ENCODE measurements at places on chromosomes 12 and 14. TPM values are rescaled to one million over a fixed set of nuclear protein-coding genes. Genes with fewer than 3 reads are reported as not detected.

Gene HOXC4
- 0.16 TPM for total RNA-seq

Gene CRIP1
- total RNA-seq = 6.2 TPM

Gene FAM90A1
- total RNA-seq = not detected

Gene C1QL4
- total RNA-seq = 0.09 TPM

Gene CLEC4C
- not detected for total RNA-seq

Gene CD4
- 0.17 TPM for total RNA-seq

Gene GRIP1
- not detected for total RNA-seq

Gene GPRC5A
- 7.6 TPM for total RNA-seq

Gene APOF
- total RNA-seq = not detected

Gene GLI1
- 0.86 TPM for total RNA-seq

Gene SLC6A12
- not detected for total RNA-seq

Gene RPGRIP1
- not detected for total RNA-seq

Gene TEX52
- not detected for total RNA-seq

Gene PTPRO
- 0.17 TPM for total RNA-seq

Measured in bronchial smooth muscle cell (primary cell).